ENCODE measurements at places on chromosomes 11 and 22. TPM values are rescaled to one million over a fixed set of nuclear protein-coding genes. Genes with fewer than 3 reads are reported as not detected.

Gene CRYBA4
- total RNA-seq = not detected

Gene TRIM48
- not detected for total RNA-seq

Gene GDPD4
- total RNA-seq = not detected

Gene NCF4
- total RNA-seq = 8.5 TPM

Gene DDT
- total RNA-seq = 328 TPM

Gene CARD18
- not detected for total RNA-seq

Gene LRRC55
- total RNA-seq = 0.10 TPM

Gene PAFAH1B2
- total RNA-seq = 80.5 TPM

Gene PKDREJ
- 1.1 TPM for total RNA-seq

Gene KCNQ1
- 55.8 TPM for total RNA-seq

Gene TMEM191C
- total RNA-seq = 3.3 TPM

Gene OR51B2
- total RNA-seq = not detected

Gene GNG3
- total RNA-seq = 0.56 TPM

Gene DGCR6
- total RNA-seq = 0.77 TPM

Gene TRPC6
- total RNA-seq = 0.96 TPM

Gene KRTAP5-1
- total RNA-seq = not detected

Gene RAB30
- total RNA-seq = 16.9 TPM

Gene NUP50
- 71.9 TPM for total RNA-seq

Gene SLC22A9
- total RNA-seq = not detected

Gene SYCE3
- not detected for total RNA-seq

Gene POTEH
- total RNA-seq = not detected

Gene SHISAL1
- total RNA-seq = 0.27 TPM

Gene OR4A16
- total RNA-seq = not detected

Gene SYT7
- 28.4 TPM for total RNA-seq

Gene SMPD1
- total RNA-seq = 49.3 TPM

Gene GP1BB
- 0.45 TPM for total RNA-seq

Gene NNMT
- 41.3 TPM for total RNA-seq

Gene OR52N1
- total RNA-seq = not detected

Gene GSTT2
- not detected for total RNA-seq

Gene AQP11
- 4.3 TPM for total RNA-seq

Gene SHANK3
- 4.3 TPM for total RNA-seq

Gene NOX4
- not detected for total RNA-seq

Gene TP53AIP1
- 0.12 TPM for total RNA-seq

Gene RTN4RL2
- 0.82 TPM for total RNA-seq

Gene RCOR2
- 5.2 TPM for total RNA-seq

Gene CCDC73
- total RNA-seq = not detected

Gene FXYD2
- 1.5 TPM for total RNA-seq

Gene OR6T1
- total RNA-seq = not detected

Data from colonic mucosa (tissue), 4 donors.